Fibroblast of skin of right quadriceps (primary cell): ENCODE measurements at places on chromosomes 7 and 10.

DNA sequence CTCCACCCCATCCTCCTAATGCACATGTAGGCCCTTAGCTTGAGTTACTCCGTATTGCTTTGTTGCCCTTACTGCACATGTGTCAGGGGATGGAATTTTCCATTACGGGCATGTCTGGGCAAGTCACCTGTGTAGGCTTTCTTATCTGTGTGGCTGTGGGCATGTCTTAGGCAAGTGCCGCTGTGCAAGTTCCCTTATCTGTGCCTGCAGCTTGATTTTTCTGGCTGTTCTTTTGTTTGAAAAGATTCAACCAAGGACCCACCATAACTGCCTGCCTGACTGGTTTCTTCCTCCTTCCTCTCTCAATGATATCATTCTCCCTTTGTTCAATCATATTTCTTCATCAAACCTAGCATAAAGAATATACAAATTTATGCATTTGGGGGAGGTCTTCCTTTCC, 88.5 kb downstream of the AKR1D1 start:
- DNase-seq: no peak

GRCh38 chr7:94351703-94352102, 43.0 kb upstream of the COL1A2 start:
- no peak for DNase-seq

DNA sequence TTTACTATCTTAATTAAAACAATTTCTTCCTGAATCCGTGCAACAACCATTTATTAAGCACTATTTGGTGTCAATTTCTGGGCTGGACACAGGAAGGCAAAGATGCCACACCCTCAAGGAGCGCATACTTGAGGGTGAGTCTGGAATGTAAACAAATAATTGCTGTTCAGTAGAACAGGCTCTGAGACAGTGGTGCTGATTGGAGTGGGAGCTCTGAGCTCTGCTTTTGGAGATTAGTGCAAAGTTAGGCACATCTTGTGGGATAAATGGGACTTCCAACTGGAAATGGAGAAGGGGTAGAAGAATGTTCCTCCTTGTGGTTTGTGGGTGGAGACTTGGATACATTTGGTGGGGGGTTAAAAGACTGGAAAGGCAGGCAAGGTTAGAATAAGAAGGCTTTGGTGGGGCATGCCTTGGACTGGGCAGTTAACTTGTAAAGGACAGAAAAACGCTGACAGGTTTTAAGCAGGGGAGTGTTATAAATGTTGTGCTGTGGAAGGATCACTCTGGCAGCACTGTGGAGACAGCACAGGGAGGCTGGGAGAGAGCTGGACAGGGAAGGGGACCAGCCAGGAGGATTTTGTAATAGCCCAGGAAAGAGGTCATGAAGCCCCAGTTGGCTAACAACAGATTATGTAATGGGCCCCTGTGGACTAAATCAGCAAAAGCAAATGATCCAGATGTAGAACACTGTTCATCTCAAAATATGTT, 80.7 kb downstream of the ZNF365 start:
- peak; percentile 77 for DNase-seq

DNA sequence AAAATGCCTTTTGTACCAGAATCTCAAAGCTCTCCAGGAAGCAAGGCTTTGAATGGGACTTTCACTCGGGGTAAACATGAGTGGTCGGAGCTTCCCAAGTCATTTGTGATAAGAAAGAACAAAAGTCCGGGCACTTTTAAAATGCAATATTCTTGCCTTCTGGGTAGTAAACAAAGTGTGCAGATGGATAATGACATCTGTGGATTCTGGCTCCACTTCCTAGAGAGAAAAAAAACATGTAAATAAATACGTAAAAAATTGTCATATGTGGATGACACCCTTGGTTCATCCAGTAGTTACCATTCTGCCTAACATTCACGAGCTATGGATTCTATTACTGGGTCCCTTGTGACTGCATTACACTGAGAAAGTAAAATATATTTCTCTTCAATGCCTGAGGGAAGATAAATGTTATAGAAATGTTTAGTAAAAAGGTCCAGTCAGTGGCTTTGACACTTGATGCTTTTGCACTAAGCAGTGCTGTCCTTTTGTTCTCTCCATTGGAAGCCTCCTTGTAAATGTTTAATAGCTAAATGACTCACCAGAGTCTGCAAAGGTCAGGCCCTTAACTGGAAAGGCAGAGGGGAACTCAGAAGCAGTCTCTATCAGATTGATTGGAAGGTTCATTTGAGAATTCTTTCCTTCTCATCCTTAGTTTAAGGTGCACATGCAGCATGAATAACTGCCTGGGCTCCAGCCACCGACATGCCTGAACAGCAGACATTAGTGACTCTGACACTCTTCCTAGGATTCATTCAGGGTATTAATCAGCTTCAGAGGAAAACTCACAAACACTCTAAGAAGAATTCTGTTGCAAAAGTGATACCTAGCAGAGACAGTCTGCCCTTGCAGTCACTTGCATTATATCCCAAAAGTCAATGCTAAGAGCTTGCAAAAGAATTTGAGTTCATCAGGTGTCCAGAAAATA, 11.7 kb upstream of the EDRF1 start:
- DNase-seq: no peak

GRCh38 chr7:95511716-95512260, 26.0 kb downstream of the ASB4 start:
- peak; percentile 58 for DNase-seq

GRCh38 chr10:62635127-62635526, 169.4 kb upstream of the ADO start:
- no peak for DNase-seq

- DNase-seq: peak; percentile 47
These were observed 174.9 kb downstream of the CREB5 start for GRCh38 chr7:28587211-28587610.

DNA sequence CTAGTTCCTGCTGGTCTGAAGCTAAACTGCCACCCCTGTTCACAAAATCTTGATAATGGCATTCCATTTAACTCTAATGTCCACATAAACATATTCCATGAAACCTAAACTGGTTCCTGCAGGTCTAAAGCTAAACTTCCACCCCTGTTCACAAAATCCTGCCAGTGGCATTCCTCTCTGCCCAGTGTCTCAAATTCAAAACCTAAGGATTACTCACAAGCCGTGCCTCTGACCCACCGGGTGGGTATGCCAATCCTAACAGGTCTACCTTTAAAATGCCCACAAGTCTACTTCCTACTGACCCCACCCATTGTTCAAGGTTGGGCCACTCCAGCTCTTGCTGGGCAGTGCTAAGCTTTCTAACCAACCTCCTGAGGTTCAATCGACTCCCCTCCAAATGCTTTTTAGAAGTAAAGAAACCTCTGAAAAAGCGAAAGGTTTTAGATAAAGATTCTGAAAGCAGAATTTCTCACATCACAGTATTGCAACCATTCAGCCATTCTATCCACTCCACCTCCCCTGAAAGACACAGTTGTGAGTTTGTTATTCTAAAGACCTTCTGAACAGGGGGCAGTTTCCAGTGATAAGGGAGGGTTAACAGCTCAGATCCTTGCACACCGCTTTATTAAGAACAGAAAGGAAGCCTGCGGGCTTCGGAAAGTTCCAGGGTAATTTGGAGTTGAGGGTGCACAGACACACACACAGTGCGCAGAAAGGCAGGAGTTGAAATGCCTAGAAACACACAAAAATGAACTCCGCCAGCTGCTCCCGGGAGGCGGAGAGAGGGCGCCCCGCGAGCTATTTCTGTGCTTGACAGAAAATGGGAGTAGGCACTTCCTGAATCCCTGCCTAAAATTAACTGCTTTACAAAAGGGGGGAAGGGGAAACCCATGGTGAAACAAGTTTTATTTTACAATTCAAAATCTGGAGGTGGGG, 87.7 kb downstream of the TNS3 start:
- DNase-seq: peak; percentile 63

GRCh38 chr7:110854651-110855050, 236.3 kb upstream of the LRRN3 start:
- no peak for DNase-seq

GRCh38 chr10:44402465-44403195, 17.7 kb upstream of the CXCL12 start:
- no peak for DNase-seq

DNA sequence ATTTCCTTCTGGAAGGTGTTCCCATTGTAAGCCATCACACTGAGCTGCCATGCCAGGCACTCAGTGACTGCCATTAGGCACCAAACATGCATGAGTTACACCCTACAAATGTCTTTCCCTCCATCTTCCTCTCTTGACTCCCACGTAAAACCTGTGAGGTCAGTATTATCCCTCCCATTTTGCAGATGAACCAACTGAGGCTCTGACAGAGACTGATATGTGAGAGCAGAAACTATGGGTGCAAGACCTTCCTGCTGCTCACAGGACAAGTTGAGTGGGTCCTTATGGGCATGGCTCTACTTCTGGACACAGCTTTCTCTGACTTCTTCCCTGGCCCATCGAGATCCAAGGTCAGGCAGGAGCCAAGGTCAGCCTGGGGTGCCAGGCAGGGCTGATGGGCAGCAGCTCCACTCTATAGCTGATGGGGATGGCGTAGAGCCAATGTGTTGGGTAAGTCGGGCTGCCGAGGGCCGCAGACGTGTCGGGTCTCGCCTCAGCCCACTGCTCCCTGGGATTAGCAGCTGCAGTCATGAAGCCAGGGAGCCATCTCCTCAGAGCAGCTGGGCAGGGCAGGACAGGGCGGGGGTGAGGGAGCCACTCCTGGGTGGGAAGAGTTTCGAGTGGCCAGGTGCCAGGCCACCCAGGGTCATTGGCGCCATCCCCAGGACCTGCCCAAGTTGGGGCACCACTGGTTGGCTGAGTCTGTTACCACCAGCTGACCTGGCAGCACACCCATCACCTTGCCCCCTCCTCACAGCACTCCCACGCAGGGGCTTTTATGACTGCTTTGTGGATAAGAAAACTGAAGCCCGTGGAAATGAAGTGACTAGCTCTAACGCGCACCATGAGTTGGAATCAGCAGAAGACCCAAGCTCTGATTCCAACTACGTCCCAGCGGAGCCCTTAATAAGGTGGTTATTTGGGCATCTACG, 117.8 kb upstream of the ZMIZ1 start:
- no peak for DNase-seq

GRCh38 chr7:35430547-35431153, 176.8 kb upstream of the TBX20 start:
- no peak for DNase-seq

DNA sequence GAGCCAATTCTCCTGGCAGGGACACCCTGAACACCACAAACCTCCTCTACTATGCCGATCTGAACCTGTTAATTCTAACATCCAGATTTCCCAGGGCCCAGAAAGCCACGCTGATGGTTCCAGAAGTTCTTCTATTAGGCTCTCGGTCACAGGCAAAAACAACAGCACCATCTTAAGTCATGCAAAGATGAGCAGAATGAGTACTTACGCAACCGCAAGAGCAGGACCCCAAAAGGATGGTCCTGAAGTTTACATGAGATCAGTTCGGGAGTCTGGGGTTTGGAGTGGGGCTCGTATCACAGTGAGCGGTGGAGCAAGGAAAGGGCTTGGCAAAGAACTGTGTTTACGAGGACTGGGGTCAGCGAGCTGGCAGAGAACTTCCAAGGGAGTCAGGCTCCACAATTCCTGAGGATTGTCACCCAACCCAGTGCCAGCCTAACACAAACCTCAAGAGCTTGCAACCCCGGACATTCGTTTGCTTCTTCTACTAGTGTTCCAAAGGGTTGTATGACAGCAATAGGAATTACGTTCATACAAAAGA, 532.6 kb downstream of the TNS3 start:
- no peak for DNase-seq

DNA sequence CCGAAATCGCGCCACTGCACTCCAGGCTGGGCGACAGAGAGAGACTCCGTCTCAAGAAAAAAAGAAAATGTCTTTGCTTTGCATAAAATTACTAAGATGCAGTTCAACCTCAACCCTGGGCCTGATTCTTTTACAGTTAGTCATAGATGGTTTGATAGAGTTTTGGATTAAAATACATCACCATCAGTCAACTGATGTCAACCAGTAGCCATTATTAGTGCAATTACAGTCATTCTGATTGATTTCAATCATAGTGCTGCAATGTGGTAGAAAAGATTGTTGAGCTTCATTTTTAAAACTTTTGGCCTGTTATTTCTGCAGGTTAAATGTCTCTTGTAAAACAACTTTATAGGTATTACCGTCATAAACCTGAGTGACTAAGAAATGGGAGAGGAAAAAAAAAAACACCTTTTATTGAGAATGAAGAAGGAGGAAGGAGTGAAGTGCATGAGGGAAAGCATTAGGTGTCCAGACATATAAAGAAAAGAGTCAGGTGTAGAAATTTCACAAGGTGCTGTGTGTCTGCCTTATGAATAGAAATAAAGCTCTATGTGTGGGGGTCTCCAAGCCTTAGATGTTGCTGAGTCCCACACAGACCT, 150.6 kb downstream of the TRIL start:
- DNase-seq: peak; percentile 40

- DNase-seq: peak; percentile 52
These were observed 55.2 kb downstream of the FHIP2A start for GRCh38 chr10:114876602-114877300.

GRCh38 chr10:14358886-14359573, 28.3 kb upstream of the FRMD4A start:
- no peak for DNase-seq

- peak; percentile 84 for DNase-seq
These were observed 62.2 kb upstream of the TARP start for GRCh38 chr7:38335492-38336147.

GRCh38 chr7:50855526-50855925, 72.8 kb upstream of the GRB10 start:
- DNase-seq: no peak

DNA sequence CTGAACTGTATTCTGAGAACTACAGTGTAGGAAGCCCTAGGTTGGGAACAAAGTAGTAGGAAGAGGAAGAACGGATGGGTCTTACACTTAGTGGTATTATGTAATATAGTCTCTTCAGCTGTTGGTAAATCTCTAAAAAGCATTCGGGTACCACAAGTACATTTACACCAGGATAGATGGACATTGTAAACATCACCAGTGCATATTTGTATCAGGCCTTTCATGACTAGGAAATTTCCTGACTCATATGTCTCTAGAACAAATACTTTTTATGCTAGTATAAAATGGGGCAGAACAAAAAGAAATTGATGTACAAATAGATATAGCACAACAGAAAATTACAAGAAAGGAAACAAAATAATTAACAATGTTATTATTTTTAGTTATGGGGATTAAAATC, 21.5 kb upstream of the OR6B1 start:
- DNase-seq: no peak

DNA sequence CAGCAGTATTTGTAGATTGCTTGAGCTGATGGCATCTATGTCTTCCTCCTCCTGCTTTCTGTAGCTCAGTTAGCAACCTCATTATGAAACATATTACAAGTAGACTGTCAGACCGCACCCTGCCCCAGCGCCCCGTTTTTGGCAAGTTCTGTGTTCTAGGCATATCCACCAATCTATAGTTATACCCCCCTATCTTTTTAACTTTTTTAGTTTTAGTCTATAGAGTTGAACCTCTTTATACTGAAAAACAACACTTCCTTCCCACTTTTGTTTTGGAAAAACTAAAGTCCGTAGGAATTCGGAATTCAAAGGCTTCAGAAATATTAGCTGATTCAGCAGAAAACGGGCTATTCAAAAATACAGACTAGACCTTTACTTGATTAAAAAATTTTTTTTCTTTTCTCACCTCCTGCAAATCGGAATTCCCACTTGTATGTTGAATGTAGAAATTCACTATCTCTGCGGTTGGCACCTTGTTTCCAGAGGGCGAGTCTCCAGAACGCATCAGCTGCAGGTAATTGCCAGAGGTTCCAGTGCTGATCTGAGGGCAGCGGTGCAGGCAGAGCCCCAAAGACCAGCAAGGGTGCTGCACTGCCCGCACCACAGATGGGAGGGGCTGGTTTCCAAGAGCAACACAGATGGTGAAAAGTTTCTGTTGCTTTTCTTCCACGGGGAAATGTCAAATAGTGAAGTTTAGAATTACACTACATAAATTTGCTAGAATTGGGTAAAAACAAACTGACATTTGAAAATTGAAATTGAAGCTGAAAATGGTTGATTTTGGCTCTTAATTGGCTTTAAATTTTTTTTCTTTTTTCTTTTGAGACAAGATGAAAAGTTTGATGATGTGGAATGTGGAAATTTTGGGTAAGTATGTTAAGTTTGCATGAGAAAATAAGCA, 2.2 kb upstream of the FZD8 start:
- no peak for DNase-seq
